ENCODE measurements at places on chromosomes 6 and 20.

GRCh38 chr6:34315780-34316179 is 67.0 kb upstream of the SMIM29 start:
- DNase-seq = no peak

GRCh38 chr20:38426006-38426897 is 8.9 kb downstream of the SNHG17 start:
- no peak for DNase-seq

GRCh38 chr6:25547797-25548196 is 104.2 kb upstream of the SCGN start:
- no peak for DNase-seq

- DNase-seq = no peak
These were observed 663.1 kb upstream of the MARCKS start for GRCh38 chr6:113194090-113194489.

DNA sequence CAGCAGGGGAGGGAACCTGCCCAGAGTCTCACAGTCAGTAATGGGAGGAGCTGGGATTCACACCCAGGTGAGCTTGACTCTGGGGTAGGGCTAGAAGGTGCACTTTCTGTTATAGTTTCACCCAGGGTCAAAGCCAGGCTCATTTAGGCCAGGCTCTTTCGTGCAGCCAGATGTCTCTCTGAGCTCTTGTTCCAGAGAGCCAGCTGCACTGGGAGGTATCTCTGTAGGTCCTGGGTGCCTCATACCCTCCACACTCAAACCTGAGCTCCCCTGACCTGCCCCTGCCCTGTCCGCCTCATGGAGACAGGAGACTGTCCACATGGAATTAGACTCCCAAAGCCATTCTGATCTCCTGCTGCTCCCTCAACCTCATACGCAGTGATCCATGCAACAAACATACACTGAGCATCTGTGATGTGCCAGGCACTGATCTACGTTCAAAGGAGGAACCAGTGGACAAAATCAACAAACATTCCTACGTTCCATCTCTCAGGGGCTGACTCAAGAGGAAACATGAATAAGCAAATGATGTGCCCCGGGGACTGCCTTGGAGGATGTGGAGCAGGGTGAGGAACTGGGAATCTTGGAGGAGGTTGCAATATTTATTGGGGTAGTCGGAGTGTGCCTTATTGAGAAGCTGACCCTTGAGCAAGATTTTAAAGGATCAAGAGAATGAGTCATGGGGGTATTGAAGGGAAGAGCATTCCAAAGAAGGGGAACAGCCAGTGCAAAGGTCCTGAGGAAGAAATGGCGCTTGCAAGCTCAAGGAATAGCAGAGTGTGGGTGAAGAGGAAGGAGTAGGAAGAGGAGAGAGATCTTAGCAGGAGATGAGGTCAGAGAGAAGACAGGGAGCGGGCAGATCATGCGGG is 71.3 kb upstream of the TOX2 start:
- no peak for DNase-seq

DNA sequence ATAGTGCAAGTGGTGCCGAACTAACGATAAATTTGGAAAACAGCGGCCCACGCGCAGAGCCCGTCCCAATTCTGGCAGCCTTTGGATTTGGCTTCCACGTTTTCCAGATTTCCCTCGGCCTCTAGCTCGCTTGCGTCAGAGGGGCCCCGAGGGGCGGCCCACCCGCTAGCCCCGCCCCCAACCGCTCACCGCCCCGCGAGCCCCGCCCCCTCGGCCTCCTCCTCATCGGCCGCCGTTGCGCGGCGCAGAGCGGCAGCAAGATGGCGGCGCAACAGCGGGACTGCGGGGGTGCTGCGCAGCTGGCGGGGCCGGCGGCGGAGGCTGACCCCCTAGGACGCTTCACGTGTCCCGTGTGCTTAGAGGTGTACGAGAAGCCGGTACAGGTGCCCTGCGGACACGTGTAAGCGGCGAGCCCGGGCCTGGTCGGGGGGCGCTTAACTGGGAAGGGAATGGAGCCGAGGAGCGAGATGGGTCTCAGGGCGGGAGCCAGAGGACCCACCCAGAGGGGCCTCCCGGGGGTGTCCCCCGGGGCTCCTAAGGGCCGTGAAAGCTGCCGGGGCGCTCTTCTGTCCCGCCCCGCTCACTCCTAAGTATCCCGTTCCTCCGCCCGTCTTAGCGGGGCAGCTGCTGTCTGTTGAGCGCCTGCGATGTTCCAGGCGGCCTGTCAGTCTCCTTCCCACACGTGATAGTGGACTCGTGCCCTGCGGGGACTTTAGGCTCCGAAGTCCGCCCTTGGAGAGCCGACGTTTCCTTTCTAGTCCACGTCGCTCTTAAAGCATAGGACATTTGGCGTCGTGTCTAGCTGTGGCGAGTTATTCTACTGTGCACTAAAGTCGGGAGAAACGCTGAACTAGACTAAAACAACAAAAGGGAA is at the start of gene RNF114:
Gene RNF114 (plus strand): TSS at position 245 of the 874 bp plus-strand sequence. CDS start 16 bp downstream, at position 261.
- DNase-seq = peak; percentile 24

- DNase-seq = no peak
These were observed 3.2 kb downstream of the ADIG start for GRCh38 chr20:38584099-38584763.

Measured in NCI-H187 treated with DMSO at 0.1 percent for 48 hours (cell line).